ENCODE measurements at places on chromosomes 4 and X. TPM values are rescaled to one million over a fixed set of nuclear protein-coding genes. Genes with fewer than 3 reads are reported as not detected.

The PASD1 gene
- not detected for total RNA-seq

The TRIM75 gene
- 0.17 TPM for total RNA-seq

The NEK1 gene
- total RNA-seq: 8.1 TPM

The LAP3 gene
- 76.4 TPM for total RNA-seq

The CSAG3 gene
- total RNA-seq: not detected

The MID2 gene
- total RNA-seq: 17.0 TPM

The GAGE2A gene
- total RNA-seq: not detected

The SCML2 gene
- 5.7 TPM for total RNA-seq

The GLUD2 gene
- total RNA-seq: 15.2 TPM

The TCEAL7 gene
- total RNA-seq: 14.7 TPM

The HSFX2 gene
- total RNA-seq: not detected

All from hepatocyte (in vitro differentiated cells).